Adipocyte (in vitro differentiated cells): ENCODE measurements at places on chromosomes 3 and 15.

DNA sequence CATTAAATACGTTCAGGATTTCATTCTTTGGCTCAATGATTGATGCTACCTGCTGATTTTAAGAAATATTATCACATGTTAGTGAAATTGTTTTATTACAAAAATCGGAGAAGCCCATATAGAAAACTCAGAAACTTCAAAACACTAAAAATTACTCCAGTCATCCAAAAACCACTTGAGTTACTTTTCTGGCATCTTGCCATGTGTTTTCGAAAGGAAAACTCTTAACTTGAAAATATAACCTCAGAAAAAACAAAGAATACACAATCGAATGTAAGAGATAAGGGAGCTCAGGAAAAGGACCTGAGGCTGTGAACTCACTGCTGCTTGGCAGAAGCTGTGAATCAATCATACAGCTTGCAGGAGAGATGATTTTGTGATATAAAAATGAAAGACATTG is 151.3 kb upstream of the SLITRK3 start:
- peak; percentile 1 for DNase-seq

DNA sequence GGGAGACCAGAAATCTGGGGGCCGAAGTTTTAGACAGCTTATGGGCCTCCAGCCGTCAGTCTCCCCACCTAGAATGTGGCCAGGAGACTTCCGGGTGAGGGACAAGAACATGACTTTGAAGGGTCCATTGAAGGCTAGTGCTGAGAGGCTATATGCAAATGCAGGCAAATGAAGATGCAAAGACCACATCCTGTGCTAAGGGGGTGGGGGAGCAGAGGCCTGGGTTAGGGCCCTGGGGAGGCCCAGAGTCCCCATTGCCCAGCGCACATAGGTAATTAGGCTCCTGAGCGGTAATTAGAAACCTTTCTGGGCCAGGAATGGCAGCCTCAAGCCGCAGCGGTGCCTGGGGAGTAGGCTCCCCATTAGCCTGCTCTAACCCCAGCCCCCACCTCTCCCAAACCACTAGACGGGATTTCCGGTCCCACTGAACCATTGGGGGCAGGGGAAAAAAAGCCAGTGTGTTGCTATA is 6.8 kb downstream of the CSK start:
- DNase-seq = no peak

DNA sequence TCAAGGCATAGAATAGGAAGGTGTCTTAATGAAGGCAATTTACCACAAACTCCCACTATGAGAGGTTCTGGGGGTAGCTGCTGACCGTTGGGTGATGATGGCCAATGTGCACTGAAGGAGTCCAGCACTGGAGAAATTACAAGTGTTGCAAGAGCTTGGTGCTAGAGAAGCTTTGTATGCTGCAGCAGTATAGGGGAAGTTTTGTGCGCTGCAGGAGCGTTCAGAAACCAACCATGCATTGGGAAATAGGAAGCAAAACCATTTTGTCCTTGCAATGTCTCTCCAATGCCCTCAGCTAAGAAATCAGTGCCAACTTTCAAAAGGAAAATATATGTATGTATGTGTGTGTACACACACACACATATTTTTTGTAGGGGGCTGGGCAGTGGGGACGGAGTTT is 441.6 kb upstream of the NAALADL2 start:
- DNase-seq = no peak

- no peak for DNase-seq
Measured at GRCh38 chr15:36970522-36970921, 129.8 kb downstream of the MEIS2 start.

DNA sequence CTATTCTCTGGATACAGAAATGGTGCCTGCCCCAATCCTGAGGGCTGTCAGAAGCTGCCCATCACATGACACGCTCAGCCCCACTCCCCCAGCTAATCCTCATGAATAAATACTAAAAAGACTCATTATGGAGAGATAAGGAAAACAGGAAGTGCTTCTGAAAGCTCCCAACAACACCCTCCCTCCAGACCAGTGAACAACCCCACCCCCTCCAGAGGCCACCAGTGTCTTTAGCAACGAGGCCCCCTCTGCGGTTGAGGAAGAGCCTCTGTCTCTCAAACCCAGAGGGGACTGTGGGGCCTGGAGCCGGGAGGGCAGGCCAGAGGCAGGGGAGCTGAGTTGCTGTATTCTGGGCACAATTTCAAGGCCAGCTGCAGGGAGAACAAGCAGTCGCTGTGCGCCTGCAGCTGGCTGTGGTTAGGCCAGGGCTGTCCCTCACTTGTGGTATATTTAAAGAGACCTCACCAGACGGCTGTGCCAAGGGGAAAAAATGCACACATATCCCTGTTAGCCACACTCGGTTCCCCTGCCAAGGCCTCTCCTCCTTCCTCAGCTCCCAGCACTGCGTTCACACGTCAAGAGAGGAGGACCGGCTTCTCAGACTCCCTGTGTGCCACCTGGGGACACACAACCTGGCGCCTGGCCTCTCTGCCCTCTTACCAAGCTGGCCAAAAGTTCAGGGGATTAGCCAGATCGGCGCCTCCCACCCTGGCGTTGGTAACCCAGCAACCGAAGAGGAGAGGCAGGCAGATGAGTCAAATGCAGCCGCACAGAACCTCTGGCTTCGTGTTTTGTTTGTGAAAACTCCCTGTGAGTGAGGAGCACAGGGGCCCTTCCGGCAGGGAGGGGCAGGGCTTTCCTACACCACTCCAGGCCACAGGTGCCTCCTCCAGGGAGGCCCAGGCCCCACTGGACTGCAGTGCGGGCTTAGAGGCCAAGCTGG is 101.2 kb upstream of the ETV5 start:
- DNase-seq = peak; percentile 68

DNA sequence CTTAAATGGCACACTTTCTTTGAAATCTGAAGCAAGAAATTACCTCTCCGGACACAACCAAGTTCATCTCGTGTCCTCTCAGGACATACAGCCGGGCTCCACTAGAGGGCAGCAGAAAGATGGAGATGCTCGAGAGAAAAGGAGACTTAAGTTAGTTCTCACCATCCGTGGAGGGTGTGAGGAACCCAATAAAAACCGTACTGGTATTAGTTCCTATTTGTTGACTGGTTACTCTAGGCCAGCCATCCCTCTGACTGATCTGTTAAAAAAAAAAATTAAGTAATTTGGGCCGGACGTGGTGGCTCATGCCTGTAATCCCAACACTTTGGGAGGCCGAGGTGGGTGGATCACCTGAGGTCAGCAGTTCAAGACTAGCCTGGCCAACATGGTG is 7.9 kb upstream of the CYP11A1 start:
- peak; percentile 93 for DNase-seq

GRCh38 chr15:67164401-67164791 is 90.1 kb downstream of the AAGAB start:
- DNase-seq = no peak
